Stimulated activated CD8-positive, alpha-beta memory T cell treated with anti-CD3 and anti-CD28 coated beads, Interleukin-7, amount 100 ng/mL, for 1 hour (primary cell): ENCODE measurements at places on chromosomes 11 and 22.
A peak's percentile ranks its signal among the peaks of the same experiment; 100 is the strongest.

DNA sequence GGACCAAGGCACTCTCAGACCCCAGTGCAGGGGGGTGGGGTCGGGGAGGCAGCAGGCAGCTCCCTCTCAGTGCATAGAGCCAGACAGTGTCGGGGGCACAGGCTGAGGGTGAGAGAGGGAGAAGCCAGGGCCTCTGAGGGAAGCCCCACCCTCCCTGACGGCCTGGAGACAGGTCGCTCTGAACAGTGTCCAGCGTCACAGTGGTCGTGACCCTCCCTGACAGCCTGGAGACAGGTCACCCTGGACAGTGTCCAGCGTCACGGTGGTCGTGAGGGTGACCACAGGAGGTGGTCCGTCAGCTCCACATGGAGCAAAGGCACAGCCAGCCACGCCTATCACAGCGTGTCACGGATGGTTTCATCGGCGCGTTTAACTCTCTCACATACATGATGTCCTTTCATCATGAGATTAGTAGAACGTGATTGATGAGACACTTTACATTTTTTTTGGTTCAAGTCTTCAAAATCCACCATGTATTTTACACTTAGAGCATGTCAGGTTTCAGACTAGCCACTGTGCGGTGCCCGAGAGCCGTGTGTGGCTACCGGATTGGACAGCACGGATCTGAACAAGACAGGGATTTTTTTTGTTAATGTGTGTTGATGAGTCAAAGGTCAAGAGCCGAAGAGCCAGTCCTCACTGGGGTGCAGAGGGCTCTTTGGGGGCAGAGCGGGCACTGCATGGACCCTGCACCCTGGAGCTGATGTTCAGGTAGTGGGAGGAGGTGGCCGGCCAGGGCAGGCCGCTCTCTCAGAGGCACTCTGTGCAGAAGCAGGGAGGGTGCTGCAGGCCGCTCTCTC lies 23.9 kb upstream of the PANX2 start:
- DNase-seq: no peak

GRCh38 chr11:57001674-57002401 lies 13.1 kb downstream of the OR5AK2 start:
- DNase-seq: no peak

- DNase-seq: no peak
These were observed 71.1 kb downstream of the PRCP start for GRCh38 chr11:82829101-82829500.

- DNase-seq: no peak
These were observed 3.7 kb upstream of the TMEM109 start for GRCh38 chr11:60910281-60910687.

GRCh38 chr22:43850529-43850928 lies 11.8 kb downstream of the SULT4A1 start:
- no peak for DNase-seq

GRCh38 chr11:64726867-64727530 lies 4.0 kb upstream of the NRXN2 start:
- DNase-seq: no peak

DNA sequence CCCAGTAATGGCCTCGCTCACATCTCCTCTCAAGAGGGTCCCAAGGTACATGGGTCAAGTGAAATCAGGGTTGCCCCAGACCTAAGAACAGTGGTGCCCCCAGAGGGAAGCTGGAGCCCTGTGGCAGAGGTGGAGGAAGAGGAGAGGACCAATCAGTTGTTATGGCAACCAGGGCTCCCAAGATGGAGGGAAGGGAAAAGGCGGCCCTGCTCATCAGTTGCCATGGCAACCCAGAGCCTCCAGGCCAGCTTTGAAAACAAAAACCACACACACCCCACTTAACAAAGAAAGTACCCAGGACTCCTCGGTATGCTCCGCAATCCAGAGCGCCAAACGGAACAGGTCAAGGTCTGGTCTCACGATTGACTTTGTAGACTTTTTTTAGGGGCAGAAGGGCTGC lies 53.5 kb upstream of the SLC35C1 start:
- no peak for DNase-seq

DNA sequence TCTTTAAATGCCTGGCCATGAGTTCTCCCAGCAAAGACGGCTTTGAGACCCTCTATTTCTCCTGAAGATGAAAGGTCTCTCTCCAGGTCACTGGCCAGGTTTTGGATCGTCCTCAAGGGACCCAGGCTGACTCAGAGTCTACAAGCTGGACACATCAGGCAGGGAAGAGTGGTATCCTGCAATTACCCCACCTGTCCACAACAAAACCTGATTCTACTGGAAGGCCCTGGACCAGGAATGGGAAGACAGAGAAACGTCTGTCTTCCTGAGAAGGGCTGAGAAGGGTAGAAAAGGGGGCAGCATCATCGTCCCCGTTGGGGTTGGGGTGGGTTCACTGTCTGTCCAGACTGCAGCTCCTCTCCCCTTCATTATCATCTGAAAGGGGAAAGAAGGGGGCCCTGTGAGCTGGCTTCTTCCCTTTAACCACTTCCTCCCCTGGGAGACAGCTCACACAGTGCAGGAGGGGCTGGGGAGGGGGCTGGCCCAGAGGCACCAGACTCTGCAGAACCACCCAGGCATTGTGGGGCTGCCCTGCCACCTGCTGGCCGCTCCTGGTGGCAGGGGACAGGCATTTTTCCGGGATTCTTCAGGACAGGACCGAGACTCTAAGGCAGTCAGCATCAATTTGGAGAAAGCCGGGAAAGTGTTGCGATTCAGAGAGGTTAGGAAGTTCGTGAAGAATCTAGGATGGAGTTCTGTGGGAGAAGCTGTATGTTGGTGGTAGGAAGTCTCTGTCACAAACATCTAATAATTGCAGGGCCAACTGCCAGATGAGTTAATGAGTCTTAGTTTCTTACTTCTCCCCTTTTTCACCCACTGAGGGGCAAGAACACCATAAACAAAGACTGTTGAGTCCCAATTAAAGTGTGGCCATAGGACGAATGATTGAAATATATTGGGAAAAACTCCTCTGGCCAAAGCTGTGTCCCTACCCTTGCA lies 57.6 kb downstream of the SYN3 start:
- DNase-seq: no peak

DNA sequence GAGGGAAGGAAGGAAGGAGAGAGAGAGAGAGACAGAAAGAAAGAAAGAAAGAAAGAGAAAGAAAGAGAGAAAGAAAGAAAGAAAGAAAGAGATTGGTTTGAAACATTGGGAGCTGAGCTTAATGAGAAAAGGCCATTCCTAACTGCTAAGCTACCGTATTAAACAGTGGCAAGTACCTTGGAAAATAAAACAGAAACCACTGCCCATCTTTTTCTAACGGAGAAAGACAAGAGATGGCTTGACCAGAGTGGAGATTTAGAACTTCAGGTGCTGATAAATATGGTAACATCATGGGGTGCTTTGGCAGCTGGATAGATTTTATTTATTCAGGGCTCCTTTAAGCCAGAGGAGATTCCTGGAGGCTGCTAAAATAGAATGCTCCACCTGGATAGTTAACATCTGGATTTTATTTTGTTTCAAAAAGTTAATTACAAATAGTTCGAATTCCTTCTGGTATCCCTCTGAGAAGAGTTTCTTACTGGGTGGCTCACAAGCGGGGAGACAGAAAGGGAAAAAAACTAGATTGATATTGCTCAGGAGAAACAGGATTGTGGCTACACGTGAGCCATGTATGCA lies 12.9 kb downstream of the TIMP3 start:
- no peak for DNase-seq

GRCh38 chr11:57792870-57793269 lies 31.3 kb downstream of the CTNND1 start:
- DNase-seq: no peak

GRCh38 chr22:49705216-49705971 lies 122.3 kb downstream of the BRD1 start:
- DNase-seq: no peak

- no peak for DNase-seq
These were observed 63.4 kb downstream of the BMAL1 start for GRCh38 chr11:13341026-13341425.

DNA sequence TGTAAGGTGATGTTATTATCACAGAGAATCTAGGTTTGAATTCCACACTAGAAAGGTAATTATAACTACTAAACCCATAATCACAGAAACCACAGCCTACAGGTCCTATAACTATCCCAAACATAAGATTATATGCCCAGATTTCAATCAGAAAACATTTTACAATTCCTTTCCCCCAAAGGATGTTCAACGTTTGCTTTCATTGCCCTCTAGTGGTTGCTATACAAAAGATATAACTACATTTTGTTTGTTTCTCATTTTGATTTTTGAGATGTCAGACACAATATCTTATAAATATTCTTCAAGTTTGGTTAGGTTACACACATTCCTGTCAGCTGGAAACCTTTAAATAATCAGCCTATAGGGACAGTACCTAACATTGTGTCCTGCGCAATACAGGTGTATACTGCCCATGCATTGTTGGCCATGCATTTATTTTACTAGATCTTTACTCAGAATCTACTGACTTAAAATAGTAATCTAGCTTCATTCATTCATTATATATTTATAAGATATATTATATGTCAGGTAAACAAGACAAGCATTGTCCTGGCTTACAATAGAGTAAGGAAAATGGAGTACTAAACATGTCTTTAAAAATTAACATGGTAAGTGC lies 530.5 kb upstream of the CCDC90B start:
- DNase-seq: no peak

DNA sequence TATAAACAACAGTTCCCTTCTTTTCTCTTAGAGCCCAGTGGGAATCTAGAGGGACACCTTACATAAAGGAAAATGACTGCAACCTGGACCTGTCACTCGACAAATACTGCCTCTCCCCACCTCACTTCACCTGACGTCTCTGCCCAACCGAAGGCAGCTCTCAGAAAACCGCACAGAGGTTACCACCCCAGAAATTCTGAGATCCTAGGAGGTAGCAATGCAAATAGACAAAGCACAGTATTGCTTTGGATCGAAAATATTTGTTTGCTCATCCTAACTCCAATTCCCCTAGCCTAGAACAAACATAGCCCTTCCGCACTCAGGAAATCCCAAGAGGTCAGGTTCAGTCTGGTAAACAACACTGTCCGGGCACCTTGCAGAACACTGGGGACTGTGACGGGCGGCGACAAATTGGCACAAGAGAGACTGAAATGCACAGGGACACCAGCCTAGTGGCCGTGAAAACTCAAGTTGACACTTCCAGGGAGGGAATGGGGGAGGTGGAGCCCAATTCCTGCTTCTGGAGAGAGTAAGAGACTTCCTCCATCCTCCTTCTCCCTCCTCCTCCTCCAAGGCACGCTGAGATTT lies 420 bp upstream of the TRIM44 start:
- DNase-seq: no peak

DNA sequence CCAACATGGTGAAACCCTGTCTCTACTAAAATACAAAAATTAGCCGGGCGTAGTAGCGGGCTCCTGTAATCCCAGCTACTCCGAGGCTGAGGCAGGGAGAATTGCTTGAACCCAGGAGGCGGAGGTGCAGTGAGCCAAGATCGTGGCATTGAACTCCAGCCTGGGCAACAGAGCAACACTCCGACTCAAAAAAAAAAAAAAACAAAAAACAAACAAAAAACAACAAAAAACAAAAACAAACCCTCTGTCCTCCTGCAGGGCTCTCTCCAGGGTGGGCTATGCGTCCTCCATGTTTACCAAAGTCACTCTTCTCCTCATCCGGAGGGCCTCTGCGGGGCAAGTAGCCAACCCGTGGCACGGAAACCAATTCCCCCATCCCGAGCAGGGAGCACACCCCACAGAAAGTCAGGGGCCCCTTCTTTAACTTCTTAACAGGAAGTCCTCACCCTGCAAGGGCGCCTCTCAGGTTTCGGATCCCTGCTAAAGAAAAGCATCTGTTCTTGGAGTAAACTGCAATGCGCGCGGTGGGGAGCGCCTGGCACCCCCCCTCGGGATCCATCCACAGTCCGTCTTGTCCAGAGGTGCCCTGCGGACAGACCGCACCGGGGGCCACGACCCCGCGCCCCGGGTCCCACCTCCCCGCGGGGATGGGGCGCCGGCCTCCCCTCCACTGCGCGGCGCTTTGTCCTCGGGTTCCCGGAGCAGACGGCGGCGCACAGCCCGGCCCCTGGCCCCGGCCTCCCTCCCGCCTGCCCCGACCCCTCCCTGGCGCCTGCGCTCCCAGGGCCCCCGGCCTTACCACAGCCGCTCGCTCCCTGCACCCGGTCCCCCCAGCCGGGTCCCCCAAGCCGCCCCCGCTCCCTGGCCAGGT lies 712 bp downstream of the CERK start:
- DNase-seq: no peak

GRCh38 chr22:35430897-35431322 lies 31.0 kb downstream of the MCM5 start:
- DNase-seq: peak; percentile 54

DNA sequence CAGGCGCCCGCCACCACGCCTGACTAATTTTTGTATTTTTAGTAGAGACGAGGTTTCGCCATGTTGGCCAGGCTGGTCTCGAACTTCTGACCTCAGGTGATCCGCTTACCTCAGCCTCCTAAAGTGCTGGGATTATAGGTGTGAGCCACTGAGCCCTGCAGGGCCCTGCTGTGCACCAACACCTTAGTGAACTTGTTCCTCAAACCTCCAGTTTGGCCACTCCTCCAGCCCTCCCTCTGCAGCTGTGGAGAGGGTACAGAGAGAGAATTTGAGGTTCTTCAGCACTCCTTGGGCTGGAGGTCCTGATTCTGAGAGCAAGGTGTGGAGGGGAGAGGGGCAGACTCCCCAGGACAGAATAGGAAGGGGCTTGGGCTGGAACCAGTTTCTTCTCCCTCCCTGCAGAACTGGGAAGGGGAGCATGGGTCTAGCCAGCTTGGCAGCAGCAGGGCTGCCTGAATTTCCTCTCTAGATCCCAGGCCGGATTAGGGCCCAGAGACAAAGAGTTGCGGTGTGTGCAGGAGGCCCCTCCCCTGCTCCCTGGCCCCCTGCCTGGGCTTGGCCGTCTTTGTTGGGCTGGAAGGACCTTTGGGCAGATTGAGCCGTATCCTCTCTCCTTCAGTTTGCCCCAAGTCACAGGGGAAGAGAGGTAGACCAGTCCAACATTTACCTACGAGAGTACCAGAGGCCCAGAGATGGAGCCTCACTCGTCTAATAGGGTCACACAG lies 2.3 kb upstream of the PEX16 start:
- DNase-seq: no peak

- DNase-seq: no peak
These were observed 228.4 kb downstream of the FAT3 start for GRCh38 chr11:92453055-92453454.

DNA sequence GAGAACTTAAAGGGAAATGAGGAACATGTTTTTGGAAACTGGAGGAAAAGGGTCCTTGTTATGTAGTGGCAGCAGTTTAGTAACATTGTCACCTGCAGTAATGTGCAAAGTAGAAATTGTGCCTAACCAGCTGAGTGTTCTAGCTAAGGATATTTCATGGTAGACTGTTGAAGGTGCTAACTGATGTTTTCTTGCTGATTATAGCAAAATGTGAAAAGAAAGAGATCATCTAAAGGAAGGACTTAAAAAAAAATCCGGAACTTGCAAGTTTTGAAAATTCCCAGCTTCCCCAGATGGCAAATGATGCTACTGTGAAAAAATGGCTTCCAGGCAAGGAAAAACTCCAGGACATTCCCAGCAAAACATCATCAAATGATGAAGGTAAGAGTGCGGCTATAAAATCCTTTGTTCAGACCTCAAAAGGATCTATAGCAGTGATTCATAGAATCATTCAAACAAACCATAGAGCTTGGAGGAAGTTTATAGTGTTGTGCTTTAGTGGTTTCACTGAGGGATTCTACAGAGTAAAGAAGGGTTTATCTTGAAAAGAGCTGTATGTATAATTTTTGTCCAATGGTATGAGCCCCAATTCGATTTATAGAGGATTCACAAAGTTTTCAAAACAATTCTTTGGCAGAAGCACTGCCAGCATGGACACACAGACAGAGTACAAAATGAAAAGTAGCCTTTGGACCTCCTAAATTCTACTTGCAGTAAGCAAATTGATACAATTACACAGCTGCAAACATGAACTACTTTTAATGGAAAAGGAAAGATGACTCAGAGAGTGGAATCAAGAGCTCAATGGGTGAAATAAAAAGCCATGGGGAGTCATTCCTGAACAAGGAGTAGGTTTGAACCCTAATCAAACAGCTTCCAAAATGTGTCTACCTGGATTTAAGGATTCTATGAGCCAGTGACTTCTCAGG lies 4.3 kb upstream of the TRIM44 start:
- DNase-seq: no peak
